ENCODE measurements at places on chromosomes 11 and 22.

GRCh38 chr11:82732734-82733443 is 775 bp downstream of the FAM181B start:
- DNase-seq, result no peak

DNA sequence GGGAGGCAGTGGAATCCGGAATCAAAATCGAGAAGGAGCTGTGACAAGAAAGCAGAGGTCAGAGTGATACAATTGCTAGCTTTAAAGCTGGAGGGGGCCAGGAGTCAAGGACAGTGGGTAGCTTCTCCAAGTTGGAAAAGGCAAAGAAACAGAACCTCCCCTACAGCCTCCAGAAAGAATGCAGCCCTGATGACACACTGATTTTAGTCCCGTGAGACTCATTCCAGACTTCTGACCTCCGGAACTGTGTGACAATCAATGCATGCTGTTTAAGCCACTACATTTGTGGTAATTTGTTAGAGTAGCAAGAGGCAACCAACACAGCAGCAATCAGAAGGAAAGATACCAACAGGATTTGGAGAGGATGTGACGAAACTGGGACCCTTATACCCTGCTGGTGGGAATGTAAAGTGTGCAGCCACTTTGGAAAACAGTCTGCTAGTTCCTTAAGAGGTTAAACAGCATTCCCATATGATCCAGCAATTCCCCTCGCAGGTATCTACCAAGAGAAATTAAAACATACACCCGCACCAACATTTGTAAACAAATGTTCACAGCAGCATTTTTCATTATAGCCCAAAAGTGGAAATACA is 66.7 kb downstream of the DSCAML1 start:
- no peak for DNase-seq

- DNase-seq, result no peak
These were observed 1.4 kb downstream of the SLC17A6 start for GRCh38 chr11:22339611-22340010.

- DNase-seq, result no peak
These were observed 736.2 kb downstream of the BRD1 start for GRCh38 chr22:49091451-49091850.

DNA sequence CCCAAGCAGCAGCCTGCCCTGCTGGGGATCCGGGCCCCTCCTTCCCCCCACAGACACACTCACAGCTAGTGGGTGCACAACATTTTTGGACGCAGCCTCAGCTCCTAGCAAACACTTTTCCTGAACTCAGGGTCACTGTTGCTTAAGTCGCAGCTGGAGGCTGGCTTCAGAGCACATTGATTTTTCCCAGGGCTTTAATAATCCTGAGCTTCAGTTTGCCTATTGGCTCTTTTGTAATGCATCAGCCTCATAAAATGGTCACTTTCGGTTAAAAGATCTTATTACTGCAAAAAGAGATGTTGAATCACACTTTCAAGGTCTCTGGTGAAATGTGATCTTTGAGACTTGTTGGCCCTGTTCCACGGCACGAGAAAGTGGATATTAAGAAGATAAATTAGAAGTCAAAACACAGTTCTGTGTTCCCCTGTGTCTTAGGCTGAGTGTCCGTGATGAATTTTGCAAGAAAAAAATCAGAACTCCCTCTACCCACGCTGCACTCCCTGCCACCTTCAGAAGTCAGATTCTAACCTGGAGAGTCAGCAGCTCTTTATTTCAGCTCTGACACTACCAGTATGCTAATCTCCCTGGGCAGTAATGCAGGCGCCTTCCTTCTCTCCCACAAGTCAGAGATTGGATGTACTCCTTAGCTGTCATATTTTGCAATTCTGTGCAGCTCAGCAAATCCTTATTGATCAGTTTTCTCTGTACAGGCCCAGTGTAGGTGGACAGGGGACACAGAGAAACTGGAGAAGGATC is 158.2 kb upstream of the E2F8 start:
- no peak for DNase-seq

DNA sequence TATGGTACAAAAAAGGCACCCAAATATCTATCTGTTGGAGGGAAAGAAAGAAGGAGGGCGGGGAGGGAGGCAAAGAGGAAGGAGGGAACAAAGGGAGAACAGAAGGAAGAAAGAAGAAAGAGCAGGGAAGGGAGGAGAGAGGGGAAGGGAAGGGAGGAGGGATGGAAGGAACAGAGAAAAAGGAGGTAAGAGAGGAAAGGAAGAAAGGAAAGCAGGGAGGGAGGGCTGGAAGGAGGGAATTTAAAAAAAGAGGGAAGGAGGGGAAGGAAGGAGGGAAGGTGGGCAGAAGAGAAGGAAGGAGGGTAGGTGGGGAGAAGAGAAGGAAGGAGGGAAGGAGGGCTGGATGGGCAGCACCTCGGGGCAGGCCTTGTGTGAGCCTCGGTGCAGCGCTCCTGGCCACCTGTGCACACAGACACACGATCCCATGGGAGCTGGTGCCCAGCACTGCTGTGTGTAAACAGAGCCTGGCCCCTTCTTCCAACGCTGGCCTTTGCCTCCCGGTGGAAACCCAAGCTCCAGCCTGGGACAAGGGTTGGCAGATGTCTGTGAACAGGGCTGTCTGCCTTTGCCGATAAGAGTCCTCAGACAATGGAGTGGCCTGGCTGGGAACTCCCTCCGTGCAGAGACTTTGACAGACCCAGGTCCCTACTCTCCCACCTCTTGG is 23.2 kb downstream of the SMIM38 start:
- no peak for DNase-seq

- no peak for DNase-seq
These were observed 22.1 kb downstream of the ASCL2 start for GRCh38 chr11:2248242-2248641.

- DNase-seq, result no peak
These were observed 122.5 kb upstream of the FGF3 start for GRCh38 chr11:69941546-69942332.

GRCh38 chr22:48734961-48735360 is 1092.7 kb downstream of the BRD1 start:
- DNase-seq, result no peak

DNA sequence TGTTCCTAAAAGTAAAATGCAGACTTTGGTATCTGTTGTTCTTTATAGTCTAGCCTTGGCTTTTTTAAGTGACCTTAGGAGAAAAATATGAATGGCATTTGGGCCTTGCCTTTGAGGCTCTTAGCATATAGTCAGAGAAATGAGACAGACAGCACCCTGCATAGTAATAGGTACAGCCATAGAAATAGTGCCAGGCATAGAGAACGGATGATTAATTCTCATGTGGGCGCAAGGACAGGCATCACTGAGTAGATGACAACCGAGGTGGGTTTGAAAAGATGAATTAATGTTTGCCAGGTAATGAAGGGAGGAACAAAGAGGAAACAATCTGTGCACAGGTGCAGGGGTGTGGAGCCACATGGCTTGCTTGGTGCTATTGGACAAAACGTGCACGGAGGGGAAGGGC is 90.5 kb downstream of the BMAL1 start:
- DNase-seq, result no peak

DNA sequence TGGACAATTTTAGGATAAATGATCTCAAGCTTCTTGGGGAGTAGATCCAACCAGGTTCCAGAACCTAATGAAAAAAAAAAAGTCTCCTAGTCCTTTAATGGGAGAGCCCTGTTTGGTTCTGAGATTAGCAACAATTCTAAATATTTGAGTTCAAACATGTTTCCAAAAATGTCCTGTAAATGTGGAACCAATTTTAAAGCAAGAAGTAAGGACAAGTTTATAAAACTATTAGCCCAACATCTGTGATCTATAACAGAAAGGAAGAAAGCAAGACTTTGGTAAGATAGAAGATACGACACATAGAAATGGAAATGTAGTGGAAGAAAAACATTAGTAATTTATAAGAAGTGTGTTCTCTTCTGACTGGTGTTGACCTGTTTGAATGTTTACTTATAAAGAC is 79.7 kb upstream of the SLC5A12 start:
- no peak for DNase-seq

DNA sequence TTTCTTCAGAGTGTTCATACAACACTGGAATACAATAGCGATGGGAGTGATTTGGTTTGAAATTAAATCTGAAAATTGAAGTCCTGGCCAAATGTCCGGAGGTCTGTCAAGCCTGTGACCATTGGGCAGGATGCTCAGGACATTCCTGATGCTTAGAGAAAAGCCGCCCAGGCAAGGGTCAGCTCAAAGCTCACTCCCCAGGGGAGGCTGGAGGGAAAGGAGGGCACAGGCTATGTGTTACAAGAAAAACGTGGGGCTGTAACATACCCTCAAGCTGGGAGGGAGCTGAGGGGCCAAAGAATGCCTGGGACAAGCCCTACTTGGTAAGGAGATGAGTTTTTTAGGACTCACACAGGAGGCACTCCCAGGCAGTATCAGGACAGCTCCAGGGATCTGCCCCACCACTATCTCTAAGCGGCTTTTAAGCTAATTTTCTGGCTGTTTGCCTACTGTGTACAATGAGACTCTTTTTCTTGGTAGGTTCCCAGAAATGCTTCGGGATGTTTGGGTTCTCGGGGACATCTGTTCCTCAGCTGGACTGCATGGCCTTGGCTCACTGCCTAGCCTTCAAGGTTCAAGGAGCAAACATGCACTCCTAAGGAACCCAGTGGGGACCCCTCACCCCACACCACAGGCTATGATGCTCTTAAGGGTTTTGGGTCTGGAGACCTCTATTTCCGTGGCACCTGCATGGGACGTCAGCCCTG is 500.1 kb downstream of the BRD1 start:
- DNase-seq, result no peak

DNA sequence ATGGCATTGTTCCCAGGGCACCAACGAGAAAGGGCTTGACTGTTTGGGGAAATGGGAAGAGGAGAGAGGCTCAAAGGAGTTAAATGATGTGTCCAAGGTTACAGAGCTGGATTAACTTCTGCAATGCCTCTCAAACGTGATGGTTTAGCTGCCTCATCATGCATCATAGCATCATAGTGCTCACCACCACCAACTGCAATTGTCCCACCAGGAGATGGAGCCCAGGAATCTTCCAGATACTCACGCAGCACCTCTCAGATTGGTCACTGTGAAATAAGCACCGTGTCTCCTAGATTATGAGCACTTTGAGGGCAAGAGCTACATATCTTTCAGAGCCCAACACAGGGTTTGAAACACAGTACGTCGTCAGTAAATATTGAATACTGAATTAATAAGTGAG is 69.2 kb downstream of the PRSS23 start:
- no peak for DNase-seq
